ENCODE measurements at places on chromosomes 5 and 9.

DNA sequence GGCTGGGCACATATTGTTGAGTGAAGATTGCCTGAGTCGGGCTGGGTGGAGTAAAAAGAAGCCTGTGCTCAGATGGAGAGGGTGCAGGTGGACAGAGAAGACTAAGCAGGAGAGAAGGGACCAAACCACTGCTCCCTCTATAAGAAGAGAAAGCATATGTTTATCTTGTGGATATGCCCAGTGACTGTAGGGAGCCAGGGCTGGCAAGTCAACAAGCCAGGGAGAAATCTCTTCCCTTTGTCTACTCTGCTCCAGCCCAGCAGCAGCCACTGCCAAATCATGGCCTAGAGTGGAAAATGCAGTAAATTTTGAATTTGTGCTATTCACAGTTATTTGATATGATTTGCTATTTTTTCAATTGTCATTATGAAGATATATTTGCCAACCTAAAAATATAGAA, 33.2 kb upstream of the TRIM36 start:
- no peak for DNase-seq

DNA sequence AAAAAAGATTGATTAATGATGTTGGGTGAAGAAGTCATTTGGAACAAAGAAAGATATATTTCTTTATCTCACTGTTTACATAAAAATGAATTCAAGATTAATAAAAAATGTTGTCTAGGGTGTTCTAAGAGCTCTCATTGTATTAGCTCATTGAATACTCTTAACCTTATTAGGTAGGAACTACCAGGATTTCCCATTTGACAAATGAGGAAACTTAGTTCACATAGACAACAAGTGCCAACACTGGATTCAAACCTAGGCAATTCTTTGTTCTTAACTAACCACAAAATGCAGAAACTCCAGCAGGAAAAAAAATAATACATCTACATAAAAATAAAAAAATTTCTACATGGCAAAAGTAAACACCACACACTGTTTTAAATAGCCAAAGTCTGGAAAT, 175.8 kb downstream of the RAPGEF6 start:
- DNase-seq, result no peak

GRCh38 chr5:73896668-73897067, 270.7 kb downstream of the ARHGEF28 start:
- DNase-seq, result no peak

DNA sequence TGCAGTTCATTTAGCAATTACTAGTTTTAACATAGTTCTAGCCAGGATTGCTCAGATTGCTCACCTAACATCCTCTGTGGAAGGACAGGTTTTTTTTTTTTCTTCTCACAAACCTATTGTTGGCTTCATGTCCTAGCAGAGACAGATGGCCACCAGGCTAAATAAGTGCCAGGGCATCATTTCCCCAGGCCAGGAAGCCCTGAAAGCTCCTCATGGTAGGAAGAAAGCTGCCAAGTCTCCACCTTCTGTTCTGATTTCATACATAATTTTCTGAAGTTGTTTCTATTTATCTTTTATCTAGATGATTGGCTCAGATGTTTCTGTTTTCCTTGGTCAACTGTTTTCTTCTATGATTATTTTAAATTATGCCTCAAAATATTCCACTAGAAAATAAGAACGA, 31.0 kb downstream of the EFCAB9 start:
- DNase-seq, result no peak

GRCh38 chr9:132780230-132781007, 97.7 kb downstream of the AK8 start:
- DNase-seq, result no peak
